Activated CD4-positive, alpha-beta T cell treated with anti-CD3 and anti-CD28 coated beads for 36 hours (primary cell): ENCODE measurements at places on chromosomes 2 and 18.

DNA sequence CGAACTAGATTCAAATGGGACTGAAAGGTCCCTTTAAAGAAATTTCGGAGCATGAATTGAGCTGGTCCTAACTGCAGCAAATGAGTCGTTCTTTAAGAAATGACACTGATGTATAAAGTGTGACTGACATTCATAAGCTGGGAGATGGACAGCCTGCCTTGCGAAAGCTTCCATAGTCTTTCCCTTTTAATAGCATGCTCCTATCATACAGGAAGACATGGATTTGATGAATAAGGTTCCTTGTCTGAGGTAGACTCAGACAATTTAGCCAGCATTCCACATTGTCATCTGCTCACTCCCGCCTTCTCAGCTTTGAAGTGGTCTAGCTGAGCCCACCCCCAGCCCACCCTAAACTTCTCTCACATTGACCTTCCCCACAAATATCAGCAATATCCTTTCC is 264.9 kb downstream of the TSN start:
- H3K4me3 ChIP-seq: no peak overlapping the region
- H3K4me1 ChIP-seq: no peaks in the 10 kb centered on the region
- H3K27ac ChIP-seq: no peak overlapping the region

DNA sequence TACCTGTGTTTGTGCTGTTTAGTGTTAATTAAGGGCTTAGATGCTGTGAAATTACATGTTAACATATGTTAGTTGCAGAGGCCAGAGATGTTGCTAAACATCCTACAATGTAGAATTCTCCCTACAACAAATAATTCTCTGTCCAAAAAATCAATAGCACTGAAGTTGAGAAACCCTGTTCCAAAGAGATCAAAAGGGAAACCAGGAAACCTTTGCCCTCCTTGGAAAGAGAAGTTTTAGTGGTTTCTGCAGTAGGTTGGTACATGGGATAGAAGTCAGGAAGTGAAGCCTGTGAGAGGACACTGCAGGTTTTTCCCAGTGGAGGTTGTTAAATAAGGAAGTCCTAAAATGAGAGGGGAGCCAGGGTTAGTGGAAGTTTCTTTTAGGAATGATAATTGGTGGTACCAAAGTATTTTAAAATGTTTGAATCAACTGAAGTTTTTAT is 6.3 kb upstream of the RMDN2 start:
- no peaks in the 10 kb centered on the region for H3K4me1 ChIP-seq
- H3K27ac ChIP-seq: no peak overlapping the region
- DNase-seq: no peak
- peaks cover 7% of the 10 kb centered on the region for H3K27me3 ChIP-seq
- H3K4me3 ChIP-seq: no peak overlapping the region
- H3K36me3 ChIP-seq: no peaks in the 10 kb centered on the region

DNA sequence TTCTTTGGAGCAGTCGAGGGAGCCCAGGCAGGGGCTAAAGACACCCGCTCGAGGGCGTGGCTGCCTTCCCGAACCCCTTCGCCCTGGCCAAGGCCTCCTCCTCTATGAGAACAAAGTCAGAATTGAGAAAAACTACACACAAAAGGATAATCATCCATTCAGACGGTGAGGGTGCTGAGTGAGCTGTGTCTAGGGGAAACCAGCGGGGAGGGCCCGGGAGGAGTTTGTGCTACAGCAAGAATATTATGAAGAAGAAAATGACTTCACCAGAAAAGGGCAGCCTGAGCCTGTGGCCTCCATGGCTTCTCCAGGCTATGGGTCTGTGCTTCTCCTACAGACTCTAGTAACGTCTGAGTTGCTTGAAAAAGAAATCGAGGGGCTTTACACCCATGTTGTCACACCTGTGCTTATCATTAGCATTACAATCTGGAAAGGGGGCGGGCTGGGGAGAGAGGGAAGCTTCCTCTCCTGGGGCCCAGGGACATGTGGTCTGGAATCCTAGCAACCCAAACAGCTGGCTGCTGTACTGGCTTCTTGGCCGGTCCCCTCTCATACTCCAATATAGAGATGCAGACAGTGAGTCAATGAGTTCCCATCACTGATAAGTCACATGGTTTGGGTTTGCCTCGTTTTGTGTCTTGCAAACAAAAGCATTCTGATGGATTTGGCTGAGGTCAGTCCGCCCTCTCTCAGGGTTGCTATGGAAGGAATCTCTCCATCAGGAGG is 52.0 kb upstream of the ARL4C start:
- no peak overlapping the region for H3K27ac ChIP-seq
- peaks cover 11% of the 10 kb centered on the region for H3K27me3 ChIP-seq
- no peak overlapping the region for H3K4me3 ChIP-seq
- H3K4me1 ChIP-seq: peaks cover 3% of the 10 kb centered on the region
- DNase-seq: no peak

- no peak overlapping the region for H3K4me3 ChIP-seq
- DNase-seq: no peak
- H3K4me1 ChIP-seq: peaks cover 51% of the 10 kb centered on the region
- no peaks in the 10 kb centered on the region for H3K27me3 ChIP-seq
- peak overlapping the region; percentile 34 for H3K27ac ChIP-seq
Observed at GRCh38 chr2:12514631-12515437, 201.9 kb upstream of the TRIB2 start.

DNA sequence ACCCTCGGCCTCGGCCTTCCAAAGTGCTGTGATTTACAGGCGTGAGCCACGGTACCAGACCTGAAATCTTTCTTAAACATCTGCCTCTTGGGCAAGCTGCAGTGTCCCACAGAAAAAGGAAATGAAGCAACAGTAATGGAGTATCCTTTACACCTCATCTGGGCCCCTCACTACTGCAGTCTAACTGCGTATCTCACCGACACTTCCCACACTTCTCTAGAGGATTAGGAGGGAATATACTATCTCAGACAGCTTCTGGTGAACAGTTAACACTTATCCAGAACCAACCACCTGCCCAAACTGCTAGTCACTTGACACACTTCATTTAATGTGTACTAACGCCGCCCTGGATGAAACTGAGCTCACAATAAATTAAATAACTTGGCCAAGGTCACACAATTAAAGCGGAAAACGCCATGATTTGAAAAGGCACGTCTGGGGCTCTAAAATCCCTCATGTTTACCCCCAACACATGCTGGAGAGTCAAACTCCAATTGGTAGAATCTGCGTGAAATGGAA is 993 bp downstream of the COX7A2L start:
- peak; percentile 35 for DNase-seq
- H3K4me1 ChIP-seq: peaks cover 44% of the 10 kb centered on the region
- H3K27me3 ChIP-seq: no peaks in the 10 kb centered on the region
- H3K27ac ChIP-seq: peak overlapping the region; percentile 94
- peak overlapping the region; percentile 89 for H3K4me3 ChIP-seq
- H3K36me3 ChIP-seq: peaks cover 19% of the 10 kb centered on the region

DNA sequence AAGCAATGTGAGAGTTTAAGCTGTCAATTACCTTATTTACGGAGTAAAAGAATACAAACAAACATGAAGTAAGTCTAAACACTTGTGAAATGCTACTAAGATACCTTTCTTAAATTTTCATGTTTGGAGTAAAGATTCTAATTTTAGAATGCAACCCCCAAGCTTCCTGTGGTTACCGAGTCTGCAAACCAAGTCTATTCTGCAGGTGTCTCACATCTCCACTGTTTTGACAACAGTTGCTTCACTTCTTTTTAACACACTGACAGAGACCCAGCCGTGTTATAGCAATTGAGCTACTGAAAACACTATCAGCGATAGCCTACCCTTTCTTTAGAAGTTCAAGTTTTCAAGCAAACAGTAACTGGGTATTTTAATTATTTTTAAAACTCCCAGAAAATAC is 608.3 kb downstream of the ERBB4 start:
- no peaks in the 10 kb centered on the region for H3K27me3 ChIP-seq
- no peak overlapping the region for H3K27ac ChIP-seq
- no peak overlapping the region for H3K4me3 ChIP-seq
- H3K36me3 ChIP-seq: no peaks in the 10 kb centered on the region

DNA sequence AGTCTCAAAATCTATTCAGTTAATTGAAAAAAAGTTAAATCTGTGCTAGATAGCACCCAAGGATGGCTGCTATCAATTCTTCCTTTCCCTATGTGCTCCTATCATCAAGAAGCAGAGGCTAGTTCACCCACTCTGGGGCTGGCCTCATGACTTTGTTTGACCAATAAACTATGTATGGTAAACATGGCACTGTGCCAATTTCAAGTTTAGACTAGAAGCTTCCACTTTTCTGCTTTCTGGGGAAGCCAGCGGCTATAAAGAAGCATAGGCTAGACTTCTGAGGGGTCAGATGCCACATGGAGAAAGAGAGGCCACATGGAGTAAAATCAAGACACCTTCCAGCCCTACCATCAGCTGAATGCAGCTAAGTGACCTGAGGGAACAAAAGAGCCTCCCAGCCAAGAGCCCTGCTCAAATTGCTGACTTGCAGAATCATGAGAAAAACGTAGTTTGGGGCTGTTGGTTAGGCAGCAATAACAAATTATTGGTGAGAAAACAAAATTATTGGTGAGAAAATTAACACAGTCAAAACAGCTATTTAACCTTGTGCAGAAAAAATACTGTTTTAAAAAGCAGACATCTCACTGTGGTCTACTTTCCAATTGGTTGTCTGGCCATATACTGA is 86.5 kb upstream of the SLC14A2 start:
- H3K27me3 ChIP-seq: peaks cover 8% of the 10 kb centered on the region
- H3K4me1 ChIP-seq: no peaks in the 10 kb centered on the region
- no peak for DNase-seq
- no peak overlapping the region for H3K4me3 ChIP-seq
- no peak overlapping the region for H3K27ac ChIP-seq

DNA sequence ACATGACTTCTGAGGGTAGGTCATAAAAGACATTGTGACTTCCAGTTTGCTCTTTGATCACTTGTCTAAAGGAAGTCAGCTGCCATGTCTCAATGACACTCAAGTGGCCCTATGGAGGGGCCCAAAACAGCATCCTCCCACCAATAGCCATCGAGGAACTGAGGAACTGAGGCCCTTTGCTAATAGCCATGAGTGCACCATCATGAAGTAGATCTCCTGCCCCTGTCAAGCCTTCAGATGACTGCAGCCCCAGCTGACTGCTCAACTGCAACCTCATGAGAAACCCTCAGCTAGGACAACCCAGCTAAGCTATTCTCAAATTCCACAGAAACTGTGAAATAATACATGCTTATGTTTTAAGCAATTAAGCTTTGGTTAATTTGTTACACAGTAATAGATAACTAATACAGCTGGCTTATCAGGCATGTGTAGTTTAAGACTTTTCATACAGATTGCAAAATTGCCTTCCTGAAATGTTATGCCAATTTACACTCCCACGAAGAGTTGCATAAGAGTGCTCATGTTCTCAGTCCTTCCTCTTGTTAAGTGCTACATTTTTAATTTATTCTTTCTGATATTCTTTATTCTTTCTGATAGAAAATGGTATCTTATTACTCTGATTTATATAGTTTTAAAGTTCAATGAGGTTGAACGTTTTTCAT is 105.6 kb upstream of the NDUFV2 start:
- H3K4me1 ChIP-seq: no peaks in the 10 kb centered on the region
- DNase-seq: no peak
- H3K36me3 ChIP-seq: no peaks in the 10 kb centered on the region
- peaks cover 19% of the 10 kb centered on the region for H3K27me3 ChIP-seq
- no peak overlapping the region for H3K4me3 ChIP-seq

- peak; percentile 62 for DNase-seq
- H3K36me3 ChIP-seq: no peaks in the 10 kb centered on the region
Observed at GRCh38 chr18:76491776-76492668, 3.0 kb downstream of the ZNF516 start.

GRCh38 chr2:119225105-119225865 is 1.7 kb downstream of the STEAP3 start:
- no peak for DNase-seq
- no peaks in the 10 kb centered on the region for H3K4me1 ChIP-seq
- no peak overlapping the region for H3K4me3 ChIP-seq
- peaks cover 32% of the 10 kb centered on the region for H3K27me3 ChIP-seq
- no peaks in the 10 kb centered on the region for H3K36me3 ChIP-seq

- no peaks in the 10 kb centered on the region for H3K36me3 ChIP-seq
- H3K27me3 ChIP-seq: peaks cover 10% of the 10 kb centered on the region
- no peak for DNase-seq
- no peak overlapping the region for H3K4me3 ChIP-seq
- no peaks in the 10 kb centered on the region for H3K4me1 ChIP-seq
Observed at GRCh38 chr2:84158605-84159004, 300.5 kb downstream of the SUCLG1 start.

GRCh38 chr18:10275486-10275885 is 178.9 kb upstream of the APCDD1 start:
- DNase-seq: no peak
- no peaks in the 10 kb centered on the region for H3K27me3 ChIP-seq

DNA sequence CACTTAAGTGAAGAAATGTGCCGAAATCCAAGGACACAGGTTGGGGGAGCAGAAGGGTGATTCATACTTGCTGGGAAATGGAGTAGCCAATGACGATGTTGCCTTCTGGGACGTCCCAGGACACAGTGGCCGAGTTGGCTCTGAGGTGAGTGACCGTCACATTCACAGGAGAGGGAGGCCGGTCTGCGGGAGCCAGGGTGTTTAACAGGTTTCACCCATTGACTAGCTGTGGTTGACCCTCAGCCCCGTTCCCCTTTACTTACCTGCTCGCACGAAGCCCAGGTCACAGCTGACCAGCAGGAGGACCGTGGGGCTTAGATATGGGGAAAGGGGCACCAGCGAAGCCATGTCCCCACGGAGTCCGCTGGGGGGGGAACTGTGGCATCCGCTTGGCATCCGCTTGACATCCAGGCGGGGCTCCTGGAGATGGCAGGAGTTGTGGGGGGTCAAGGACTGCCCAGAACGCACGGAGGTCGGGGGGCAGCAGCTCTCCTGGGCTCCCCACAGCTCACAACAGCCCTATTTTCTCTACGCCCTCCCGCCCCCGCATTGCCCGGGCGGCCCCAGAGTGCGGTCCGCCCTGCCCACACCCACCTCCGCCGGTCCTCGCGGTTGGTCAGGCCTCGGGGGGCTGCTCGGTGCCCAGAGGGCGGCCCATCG is 586 bp downstream of the FNDC4 start:
- H3K4me1 ChIP-seq: peaks cover 22% of the 10 kb centered on the region
- peak; percentile 13 for DNase-seq
- peaks cover 38% of the 10 kb centered on the region for H3K27me3 ChIP-seq
- H3K27ac ChIP-seq: no peak overlapping the region
- H3K36me3 ChIP-seq: no peaks in the 10 kb centered on the region

- H3K27ac ChIP-seq: no peak overlapping the region
- H3K4me1 ChIP-seq: no peaks in the 10 kb centered on the region
- H3K4me3 ChIP-seq: no peak overlapping the region
- H3K36me3 ChIP-seq: no peaks in the 10 kb centered on the region
- no peak for DNase-seq
Observed at GRCh38 chr2:116057538-116057937, 1615.1 kb downstream of the DPP10 start.
